ENCODE measurements at places on chromosomes 6 and 20. TPM values are rescaled to one million over a fixed set of nuclear protein-coding genes. Genes with fewer than 3 reads are reported as not detected.

Gene ZNF184
- 12.6 TPM for total RNA-seq

GRCh38 chr20:18252597-18253451, 35.5 kb upstream of the ZNF133 start:
- no peaks in the 10 kb centered on the region for H3K27me3 ChIP-seq
- no peaks in the 10 kb centered on the region for H3K36me3 ChIP-seq
- DNase-seq: no peak
- H3K4me1 ChIP-seq: peaks cover 5% of the 10 kb centered on the region
- no peak overlapping the region for H3K4me3 ChIP-seq

Gene FAM184A
- total RNA-seq: 134 TPM

DNA sequence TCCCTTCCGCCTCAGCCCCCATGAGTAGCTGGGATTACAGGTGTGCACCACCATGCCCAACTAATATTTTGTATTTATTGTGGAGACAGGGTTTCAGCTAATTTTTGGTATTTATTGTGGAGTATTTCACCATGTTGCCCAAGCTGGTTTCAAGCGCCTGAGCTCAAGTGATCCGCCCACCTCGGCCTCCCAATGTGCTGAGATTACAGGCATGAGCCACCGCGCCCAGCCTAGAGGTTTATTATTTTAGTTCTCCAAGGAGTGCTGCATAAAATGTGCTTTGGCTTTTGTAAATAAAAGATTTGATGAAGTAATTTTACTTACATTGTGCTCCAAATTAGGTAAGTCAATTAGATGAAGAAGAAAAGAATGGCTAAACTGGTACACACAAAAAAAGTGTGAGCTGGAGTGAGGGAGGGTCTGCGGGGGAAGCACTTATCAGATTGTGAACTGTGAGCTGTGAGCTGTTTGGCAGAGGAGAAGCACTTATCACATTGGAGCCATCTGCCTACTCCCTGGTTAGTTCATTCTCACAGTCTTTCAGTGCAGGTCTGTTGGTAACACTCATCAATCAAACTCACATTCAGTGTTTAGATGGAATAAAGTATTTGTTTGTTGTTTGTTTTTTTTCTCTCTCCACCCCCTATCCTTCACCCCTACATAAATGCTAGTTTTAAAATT, 398.0 kb downstream of the EPHA7 start:
- DNase-seq: no peak
- H3K4me1 ChIP-seq: no peaks in the 10 kb centered on the region
- H3K36me3 ChIP-seq: no peaks in the 10 kb centered on the region
- no peak overlapping the region for H3K4me3 ChIP-seq
- no peak overlapping the region for H3K27ac ChIP-seq

- no peak overlapping the region for H3K27ac ChIP-seq
- no peaks in the 10 kb centered on the region for H3K27me3 ChIP-seq
- H3K36me3 ChIP-seq: no peaks in the 10 kb centered on the region
- H3K4me3 ChIP-seq: no peak overlapping the region
Observed at GRCh38 chr6:6332811-6333244, 12.4 kb upstream of the F13A1 start.

GRCh38 chr20:5770987-5771318, 20.8 kb downstream of the SHLD1 start:
- H3K4me1 ChIP-seq: peaks cover 6% of the 10 kb centered on the region
- H3K36me3 ChIP-seq: peaks cover 7% of the 10 kb centered on the region
- no peaks in the 10 kb centered on the region for H3K27me3 ChIP-seq
- no peak for DNase-seq
- no peak overlapping the region for H3K4me3 ChIP-seq

All from endothelial cell (in vitro differentiated cells).